ENCODE measurements at places on chromosomes 12 and 14.

DNA sequence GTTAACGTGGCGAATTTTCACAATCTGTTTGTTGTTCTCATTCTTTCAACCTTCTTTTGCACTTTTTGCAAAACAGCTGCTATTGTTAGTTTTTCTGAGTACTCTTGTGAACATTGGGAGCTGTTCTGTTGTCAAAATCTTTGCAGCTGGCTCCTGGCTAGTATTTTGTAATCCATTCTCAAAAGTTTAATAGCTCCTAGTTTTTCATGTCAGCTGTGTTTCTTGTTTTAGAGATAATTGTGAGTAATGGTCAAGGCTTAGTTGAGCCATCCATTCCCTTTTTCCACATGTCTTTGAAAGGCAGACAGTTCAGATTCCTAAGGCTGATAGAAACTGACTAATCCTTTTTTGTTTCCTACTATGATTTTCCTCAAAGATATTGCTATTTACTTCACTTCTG, 39.1 kb upstream of the CRADD start:
- DNase-seq: no peak

DNA sequence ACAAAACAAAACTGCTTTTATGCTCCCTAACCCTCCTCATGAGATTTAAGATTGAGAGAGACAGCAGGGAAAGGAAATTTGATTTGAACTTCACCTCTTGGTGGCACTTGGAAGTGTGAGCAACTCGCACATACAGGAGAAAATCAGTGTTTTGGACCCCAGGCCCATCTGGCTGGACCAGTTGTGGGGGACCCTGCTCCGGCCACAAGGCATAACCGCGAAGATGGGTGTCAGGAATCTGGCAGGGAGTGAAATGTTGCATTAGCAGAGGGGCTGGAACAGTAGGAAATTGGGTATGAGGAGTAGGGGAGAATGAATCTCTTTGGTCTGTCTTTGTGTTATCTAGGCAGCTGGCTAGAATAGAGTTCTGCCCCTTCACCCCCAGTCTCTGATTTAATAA, 1.2 kb downstream of the CIROP start:
- no peak for DNase-seq

- peak; percentile 26 for DNase-seq
Observed at GRCh38 chr12:53791735-53792326, 40.1 kb upstream of the CISTR start.

GRCh38 chr14:81006266-81006665, 50.8 kb downstream of the TSHR start:
- no peak for DNase-seq

DNA sequence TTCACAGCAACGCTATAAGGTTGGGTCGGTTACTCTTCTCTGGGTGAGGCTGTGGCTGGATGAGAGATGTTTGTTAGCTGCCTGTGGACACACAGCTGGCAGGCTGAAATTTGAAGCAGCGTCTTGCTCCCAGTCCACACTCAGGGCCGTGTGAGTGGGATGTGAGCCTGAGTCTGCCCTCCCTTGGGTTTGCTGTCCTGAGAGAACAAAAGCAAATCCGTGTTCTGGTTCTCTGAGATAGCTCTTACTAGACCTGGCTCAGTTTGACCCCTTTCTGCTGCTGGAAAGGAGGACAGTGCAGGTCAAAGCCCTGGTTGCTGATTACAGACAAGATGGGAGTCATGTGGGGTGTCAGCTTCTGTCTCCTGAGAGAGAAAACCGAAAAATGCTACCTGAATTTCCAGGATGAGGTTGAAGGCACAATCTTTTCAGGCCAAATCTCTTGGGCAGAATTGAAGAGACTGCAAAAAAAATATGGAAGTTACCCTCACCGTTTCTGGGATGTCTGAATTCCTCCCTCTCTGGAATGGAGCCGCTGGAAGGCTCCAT, 270.8 kb downstream of the ZFP36L1 start:
- DNase-seq: no peak

DNA sequence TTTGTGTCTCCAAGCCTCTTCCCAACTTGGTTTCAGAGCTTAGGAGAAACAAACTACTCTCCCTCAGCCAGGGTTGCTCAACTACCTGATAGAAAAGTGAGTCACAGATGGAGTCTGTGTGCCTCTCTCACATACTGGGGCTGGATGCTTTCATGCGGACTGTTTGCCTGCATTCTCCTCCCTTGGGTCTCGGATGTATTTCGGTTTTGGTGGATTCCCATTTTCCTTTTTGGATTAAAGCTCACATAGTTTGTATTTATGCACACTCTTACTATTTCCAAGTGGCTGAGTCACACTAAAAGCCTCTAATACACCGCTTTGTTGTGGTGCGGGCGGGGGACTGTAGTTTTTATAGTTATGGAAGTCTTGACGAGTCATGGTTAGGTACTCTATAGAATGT, 505.4 kb downstream of the LRFN5 start:
- DNase-seq: no peak

DNA sequence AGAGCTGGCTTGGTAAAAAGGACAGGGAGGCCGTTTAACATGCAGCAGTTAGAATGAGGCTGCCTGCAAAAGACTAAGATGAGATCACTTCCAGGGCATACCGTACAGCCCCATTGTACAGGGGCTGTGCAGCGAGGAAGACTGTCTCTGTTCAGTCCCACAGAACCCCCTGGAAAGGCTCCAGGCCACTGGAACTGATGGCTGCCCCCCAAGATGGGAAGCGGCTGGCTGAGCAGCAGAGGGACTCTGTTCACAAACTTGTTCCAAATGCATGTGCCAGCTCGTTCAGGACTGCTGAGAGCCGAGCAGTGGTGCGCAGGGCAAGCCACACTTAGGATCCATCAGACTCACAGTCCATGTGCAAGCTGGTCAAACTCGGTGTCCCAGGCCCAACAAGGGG, 82.9 kb downstream of the CHGA start:
- no peak for DNase-seq

DNA sequence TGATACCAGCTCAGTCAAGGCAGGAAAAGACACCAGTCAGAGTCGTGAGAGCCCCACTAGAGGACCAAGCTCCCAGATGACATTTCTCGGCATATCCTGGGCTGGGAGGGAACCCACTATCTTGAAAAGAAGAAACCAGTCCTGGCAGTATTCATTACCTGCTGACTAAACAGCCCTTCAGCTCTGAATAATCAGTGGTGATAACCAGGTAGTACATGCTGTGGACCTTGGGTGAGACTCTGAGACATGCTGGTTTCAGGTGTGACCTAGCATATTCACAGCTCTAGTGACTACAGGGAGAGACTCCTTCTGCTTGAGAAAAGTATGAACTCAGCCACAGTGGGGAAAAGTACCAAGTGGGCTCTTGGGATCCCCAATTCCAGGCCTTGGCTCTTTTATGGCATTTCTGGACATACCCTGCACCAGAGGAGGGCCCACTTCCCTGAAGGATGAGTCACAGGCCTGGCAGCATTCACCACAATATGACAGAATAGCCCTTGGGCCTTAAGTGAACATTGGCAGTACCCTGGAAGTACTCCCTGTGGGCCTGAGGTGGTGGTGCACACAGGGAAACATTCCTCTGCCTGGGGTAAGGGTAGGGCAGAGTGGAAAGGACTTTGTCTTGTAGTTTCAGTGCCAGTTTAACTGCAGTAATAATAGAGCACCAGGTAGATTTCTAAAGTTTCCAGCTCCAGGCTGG, 82.6 kb upstream of the SLC38A4 start:
- DNase-seq: no peak

DNA sequence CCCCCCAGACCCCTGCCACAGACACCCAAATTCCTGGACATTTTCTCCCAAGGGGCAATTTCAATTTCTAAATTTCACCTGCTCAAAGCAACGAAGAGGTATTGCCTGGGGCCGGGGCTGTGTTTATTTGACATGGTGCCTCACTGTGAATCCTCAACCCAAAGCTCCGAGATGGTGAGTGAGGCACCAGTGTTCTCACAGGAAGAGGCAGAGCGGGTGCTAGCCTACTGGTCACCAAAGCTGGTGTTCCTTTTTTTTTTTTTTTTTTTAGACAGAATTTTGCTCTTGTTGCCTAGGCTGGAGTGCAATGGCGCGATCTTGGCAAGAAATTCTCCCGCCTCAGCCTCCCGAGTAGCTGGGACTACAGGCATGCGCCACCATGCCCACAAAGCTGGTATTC, 14.8 kb upstream of the SH2B3 start:
- DNase-seq: no peak

- no peak for DNase-seq
Observed at GRCh38 chr12:49587174-49587908, 18.1 kb downstream of the FAM186B start.

- no peak for DNase-seq
Observed at GRCh38 chr14:94771158-94771905, 1.4 kb upstream of the GSC start.

- DNase-seq: no peak
Observed at GRCh38 chr14:100393906-100394732, 71.0 kb downstream of the SLC25A47 start.

- DNase-seq: no peak
Observed at GRCh38 chr12:26810330-26810729, 22.7 kb downstream of the ITPR2 start.

- DNase-seq: no peak
Observed at GRCh38 chr12:116659771-116660481, 77.9 kb downstream of the SPRING1 start.
